NCI-H1417 (cell line): ENCODE measurements at places on chromosomes 7 and 10.

DNA sequence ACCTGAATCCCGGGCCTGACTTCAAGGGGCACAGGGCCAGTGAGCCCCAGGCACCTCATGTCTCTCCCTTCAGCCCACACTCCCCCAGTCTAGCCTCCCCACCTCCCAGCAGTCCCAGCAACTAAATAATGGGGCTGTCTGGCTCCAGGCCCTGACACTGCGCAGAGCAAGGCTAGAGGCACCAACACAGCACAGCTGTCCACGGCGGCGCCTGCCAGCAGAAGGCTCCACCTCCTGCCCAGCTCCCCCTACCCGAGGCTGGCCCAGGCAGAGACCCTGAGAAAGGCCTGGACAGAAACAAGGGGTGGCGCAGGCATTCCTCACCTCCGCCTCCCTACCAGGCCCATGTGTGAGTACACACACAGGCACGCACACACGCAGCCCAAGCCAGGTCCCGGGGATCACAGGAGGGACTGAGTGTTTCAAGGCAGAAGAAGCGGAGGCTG lies 6.1 kb downstream of the KCNH2 start:
- peak; percentile 87 for DNase-seq

DNA sequence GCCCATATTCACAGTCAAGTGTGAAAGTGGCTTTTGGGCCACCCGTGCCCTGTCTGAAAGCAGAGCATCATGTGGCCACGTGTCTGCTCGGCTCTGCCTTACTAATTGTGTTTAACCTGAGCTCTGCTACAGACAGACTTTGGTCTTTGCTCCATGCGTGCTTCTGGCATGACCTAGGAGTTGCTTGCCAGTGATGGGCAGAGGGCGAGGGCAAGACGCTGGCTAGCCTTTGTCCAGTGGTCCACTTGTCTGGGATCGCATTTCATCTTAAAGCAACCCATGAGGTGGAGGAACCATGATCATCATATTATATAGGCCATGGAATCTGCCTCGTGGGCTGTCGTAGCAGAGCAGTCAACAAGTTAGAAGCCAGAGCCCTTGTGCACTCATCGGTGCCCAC lies 123.3 kb upstream of the INSYN2A start:
- DNase-seq = no peak

DNA sequence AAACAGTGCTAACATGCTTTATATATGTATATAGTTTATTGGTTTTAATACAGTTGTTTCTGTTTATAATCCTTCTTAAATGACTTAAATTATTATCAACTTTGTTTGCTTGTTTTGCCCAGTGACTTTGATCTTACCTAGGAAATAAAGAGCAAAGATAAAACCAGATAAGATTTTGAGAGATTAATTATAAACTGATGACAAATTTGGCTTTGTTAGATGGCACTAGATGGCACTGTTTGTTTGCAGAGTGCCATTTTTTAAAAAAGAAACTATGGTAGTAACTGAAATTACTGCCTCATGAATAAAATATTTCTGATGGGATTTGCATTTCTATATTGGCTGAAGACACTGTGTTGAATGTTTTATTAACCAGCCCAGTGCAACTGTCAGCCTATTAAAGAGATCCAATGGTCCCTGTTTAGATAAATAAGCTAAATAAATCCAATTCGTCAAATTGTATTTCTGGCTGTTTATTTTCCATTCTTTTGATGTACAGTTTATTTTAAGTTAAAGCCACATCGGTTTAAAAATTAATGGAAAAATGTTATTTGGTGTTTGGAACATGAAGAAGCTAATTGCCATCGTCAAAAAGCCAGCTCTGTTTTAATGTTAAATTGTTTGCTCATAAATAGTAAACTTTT lies 28.7 kb downstream of the VTI1A start:
- DNase-seq = no peak

GRCh38 chr7:94297397-94297838 lies 97.3 kb upstream of the COL1A2 start:
- no peak for DNase-seq

DNA sequence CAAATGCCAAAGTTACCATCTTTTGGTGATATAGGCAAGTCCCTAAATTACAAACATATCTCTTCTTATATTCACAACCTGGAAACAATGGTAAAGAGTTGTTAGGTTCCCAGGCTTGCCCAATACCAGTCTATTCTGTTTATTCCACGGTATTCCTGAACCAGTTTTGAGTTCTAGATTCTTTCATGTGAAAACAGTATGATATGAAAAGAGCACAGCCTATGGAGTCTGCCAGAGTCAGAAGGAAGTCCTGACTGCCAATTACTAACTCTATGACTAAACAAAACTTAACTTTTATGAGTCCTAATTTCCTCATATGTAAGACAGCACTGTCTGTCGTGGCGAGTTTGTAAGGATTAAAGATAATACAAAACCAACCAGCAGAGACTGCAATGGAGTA lies 5.6 kb downstream of the ABI1 start:
- no peak for DNase-seq

DNA sequence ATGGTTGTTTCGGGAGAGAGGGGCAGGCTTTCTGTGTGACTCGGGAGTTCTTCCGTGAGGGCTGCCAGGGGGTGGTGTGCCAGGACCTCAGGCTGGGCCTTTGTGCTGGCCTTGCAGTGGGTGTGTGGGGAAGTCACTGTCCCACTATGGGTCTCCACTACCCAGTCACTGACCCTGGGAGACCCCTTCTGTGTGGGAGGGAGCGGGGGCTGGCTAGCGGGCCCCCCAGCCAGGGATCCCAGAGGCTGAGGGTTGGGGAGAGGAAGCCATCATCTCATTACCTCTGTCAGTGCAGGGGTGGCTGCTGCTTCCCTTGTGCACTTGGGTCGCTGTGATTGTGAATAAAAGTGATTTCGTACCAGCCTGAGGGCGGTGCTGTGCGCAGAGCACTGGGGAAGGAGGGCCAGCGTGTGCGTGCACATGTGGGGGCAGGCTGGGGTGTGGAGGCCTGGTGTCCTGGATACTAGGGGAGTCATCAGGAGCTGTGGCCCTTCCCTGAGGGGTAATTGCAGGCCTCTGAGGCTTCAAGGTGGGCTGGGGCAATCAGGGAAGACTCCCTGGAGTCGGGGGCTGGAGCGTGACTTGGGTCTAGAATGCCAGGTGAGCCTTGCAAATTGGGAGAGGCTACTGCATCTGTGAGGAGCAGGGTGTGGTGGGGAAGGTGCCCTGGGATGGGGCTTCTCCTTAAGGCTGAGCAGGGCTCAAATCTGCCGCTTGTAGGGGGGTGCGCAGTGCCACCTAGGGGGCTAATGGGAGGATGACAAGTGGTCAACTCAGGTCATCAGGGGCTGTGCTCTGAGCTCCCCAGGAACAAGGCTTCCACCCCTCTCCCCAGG lies 98.9 kb downstream of the NEURL1 start:
- DNase-seq = peak; percentile 11

DNA sequence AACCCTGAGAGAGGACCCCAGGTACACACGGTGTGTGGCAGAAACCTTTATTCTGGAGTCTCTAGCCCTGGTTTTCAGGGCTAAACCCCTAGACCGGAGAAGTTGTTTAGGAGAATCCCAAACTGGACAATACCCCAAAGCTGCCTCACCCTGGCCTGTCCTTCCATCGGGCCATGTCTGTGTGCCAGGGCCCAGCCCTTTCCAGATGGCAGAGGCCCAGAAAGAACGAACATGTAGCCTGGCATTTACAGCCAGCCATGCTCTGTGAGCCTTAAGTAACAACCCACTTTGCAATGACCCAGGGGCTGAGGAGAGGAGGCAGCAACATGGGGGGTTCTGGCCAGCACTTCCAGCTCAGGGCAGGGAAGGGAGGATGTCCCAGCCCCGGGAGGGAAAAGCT lies 142.1 kb downstream of the NEURL1 start:
- no peak for DNase-seq

DNA sequence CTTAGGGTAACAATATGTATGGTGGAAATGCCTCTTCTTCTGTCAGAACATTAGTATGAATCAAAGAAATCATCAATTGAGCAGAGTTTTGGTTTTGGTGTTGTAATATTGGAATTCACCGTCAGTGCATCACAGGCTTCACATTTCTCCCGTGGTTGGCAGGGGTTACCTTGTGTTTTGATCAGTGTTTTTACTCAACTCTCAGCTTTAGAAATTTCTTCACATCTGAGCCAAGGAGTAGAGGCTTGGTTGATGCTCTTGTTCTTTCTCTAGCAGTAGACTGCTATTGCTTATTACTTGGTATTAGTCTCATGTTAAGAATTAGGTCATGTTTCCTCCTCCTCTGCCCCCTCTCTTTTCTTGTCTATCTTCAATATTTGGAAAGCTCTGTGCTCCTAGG lies 188.8 kb upstream of the SMIM30 start:
- DNase-seq = no peak

- no peak for DNase-seq
These were observed 123.6 kb downstream of the RNF216 start for GRCh38 chr7:5657901-5658300.

DNA sequence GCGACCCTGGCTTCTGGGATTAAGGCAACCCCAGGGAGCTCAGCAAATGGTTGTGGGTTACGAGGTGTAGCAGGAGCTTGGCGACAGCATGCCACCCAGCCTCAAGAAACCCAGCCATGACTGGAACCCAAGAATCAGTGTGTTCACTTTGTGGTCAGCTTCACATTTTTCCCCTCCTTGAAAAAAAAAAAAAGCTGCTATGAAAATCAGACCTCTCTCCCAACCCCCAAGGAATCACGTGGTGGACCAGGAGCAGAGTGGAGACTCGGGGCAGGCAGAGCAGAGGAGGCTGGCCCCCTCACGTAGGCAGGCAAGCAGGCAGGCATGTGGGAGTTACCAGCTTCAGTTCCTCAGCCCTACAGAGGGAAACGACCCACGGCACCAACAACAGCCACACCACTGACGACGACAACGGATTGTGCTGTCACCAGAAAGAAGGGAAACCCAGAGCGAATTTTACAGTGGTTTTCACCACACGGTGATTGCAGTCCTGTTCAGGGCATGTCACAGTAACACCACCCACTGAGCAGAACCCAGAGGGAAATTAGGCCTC lies 203.4 kb downstream of the SLC25A13 start:
- DNase-seq = no peak

GRCh38 chr10:34885898-34886297 lies 70.8 kb upstream of the PARD3 start:
- no peak for DNase-seq

GRCh38 chr10:35219891-35220890 lies 93.5 kb downstream of the CREM start:
- DNase-seq = no peak

DNA sequence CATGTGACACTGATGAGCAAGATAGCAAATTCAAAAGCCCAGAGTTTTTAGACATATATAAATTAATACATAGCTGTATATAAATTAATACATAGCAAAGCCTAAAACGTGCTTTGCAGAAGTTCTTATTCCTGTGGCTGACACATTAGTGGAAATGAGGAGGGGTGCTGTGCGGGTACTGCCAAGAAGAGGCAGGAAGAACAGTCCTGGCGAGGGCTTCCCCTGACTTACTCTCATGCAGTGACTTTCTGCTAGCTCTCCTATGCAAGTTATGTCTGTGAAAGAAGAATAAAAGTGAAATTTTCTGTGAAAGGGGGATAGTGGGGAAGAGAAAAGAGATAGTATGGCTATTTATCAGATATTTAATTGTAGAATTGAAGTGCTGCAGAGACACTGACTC lies 27.6 kb downstream of the TWIST1 start:
- no peak for DNase-seq

DNA sequence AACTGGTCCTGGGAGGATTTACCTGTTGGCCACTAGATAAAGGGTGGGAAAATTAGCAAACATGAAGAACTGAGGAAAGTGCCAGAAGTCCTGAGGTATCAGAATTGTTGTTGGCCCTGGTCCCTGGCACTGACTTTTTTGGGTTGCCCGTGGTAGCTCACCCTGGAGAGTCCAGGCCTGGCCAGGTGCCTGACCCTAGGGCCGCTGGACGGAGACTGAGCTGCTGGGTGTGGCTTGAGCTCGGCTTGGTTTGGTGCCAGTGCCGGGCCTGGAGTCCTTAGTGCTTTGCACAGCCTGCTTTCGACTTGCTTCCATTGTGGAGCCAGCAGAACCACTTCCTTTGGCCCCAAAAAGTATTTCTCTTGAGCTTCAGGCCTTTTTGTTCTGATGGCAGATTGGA lies 12.9 kb downstream of the MDH2 start:
- DNase-seq = no peak

- no peak for DNase-seq
These were observed 20.3 kb upstream of the WNT8B start for GRCh38 chr10:100442548-100442947.

- no peak for DNase-seq
These were observed 234.7 kb downstream of the SKAP2 start for GRCh38 chr7:26629696-26630095.

- DNase-seq = no peak
These were observed 9.8 kb downstream of the PODXL start for GRCh38 chr7:131546583-131547141.

DNA sequence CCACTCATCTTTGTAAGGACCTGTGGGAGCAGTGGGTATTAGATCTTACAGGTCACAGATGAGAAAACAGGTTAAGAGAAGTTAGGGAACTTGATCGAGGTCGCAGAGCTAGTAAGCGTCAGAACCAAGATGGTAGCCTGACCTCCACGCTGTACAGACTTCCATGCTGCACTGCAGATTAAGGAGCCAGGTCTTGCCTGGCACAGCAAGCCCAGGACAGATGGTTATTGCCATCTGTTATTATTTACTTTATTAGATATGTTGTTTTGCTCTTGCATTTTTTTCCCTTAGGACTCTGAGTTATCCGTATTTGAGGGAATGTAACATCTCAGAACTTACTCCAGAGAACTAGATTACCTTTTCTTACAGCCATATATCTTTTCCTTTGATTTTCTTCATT lies 147.2 kb downstream of the NSUN6 start:
- DNase-seq = no peak

DNA sequence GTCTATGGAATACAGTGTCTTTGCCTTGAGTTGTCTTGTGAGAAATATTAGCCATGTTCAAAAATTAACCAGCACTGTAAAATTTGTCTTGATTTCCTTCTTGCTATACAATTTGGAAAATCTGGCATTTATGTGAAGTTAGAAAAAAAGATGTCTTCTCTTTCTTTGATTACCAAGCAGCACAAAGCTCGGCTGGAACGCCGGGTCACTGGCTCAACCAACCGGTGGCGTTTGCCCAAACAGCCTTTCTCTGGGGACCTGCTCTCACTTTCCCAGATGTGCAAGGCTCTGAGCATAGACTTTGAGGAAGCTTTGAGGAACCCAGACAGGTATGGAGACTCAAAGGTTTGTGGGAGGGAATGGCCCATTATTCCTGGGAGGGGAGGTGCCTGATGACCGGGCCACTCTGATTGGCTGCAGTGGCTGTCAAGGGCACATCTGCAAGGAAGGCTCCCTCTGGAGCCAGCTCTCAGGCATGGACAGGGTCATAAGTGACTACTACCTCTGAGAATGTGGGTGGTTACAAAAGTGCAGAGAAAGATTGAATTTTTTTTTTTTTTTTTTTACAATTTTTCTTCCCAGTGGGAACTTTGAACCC lies 5.6 kb downstream of the BTBD16 start:
- DNase-seq = no peak
